ENCODE measurements at places on chromosomes 6 and 20.

DNA sequence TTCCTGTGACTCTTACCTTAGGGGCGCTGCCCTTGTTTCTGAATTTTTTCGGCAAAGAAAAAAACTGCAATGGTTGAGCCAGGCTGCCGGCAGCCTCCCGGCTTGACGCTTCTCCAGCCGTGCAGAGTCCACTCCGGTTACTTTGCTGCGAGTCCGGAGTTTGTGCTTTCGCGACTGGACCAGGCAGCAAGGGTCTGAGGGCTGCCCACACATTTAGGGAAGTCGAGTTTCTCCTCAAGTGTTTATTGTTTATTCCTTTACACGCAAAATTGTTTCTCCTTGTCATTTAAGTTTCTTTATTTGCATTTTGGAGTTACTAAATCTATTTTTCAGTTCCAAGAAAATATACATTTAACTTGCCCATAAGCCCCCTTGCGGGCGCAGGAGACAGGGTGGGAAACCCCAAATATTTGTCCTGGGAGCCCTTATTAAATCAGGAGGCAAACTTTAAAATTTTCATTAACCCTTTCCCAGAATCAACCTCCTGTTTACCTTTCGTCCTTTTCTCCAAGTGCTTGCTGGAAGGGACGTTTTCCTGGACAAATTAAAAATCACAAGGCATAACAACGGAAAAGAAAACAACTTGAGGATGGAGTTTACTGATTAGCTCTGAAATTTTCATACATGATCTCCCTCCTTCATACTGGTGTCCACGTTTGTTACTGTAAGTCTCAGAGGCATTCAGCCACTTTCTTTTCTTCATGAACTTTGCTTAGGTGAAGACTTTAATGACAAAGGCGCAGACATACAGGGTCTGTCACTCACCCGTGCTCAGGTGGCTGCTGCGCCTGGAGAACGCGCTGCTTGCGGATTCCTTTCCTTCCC lies 1.7 kb upstream of the PDE10A start:
- DNase-seq, result no peak

GRCh38 chr20:50277460-50278376 lies 87.1 kb downstream of the CEBPB start:
- no peak for DNase-seq

GRCh38 chr6:106736502-106736901 lies 107.1 kb downstream of the QRSL1 start:
- DNase-seq, result no peak

DNA sequence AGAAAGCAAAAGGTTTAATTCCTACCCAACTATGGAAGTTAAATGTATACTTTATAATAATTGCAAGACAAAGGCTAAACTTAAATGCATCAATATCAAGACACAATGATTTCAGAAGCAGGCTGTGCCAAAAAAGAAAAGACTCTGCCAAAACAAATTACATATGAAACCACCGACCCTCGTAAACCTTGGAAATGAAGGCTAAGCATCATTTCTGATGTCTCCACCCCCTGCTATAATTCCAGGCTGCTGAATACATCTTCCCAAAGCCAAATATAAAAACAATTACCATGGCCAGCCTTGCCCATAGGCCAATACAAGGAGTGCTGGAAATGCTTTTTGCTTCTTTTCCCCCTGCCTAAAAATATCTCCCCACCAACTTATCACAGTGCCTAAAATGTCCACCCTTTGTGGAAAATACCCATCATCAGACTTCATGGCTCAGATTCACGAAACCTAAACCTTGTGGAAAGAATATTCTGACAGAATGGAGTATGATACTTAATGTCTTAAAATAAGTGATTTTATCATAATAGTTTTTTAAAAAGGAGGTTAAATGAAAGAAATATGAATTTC lies 37.4 kb downstream of the RCAN2 start:
- no peak for DNase-seq

GRCh38 chr6:24093381-24093780 lies 32.6 kb upstream of the NRSN1 start:
- DNase-seq, result no peak

- DNase-seq, result no peak
Observed at GRCh38 chr20:20466341-20466879, 98.5 kb downstream of the INSM1 start.

GRCh38 chr20:33169176-33169794 lies 1.3 kb downstream of the BPIFA2 start:
- DNase-seq, result no peak

DNA sequence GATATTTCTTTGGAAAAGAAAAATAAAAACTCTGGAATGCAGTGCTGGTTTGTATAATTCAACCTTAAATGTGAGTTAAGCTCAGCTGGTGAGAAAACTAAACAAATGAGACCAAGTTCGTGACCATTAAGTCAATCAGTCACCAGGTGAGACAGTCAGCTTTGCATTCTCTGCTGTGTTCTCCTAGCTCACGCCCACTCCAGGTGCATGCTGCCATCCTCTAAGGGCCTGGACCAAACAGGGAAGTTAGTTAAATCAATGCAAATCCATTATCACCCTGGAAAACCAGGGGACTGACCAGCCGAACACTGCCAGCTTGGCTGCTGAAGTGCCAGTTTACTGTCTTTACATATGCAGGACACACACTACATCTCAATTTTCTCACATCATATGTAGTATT lies 7.2 kb downstream of the TPBG start:
- no peak for DNase-seq

DNA sequence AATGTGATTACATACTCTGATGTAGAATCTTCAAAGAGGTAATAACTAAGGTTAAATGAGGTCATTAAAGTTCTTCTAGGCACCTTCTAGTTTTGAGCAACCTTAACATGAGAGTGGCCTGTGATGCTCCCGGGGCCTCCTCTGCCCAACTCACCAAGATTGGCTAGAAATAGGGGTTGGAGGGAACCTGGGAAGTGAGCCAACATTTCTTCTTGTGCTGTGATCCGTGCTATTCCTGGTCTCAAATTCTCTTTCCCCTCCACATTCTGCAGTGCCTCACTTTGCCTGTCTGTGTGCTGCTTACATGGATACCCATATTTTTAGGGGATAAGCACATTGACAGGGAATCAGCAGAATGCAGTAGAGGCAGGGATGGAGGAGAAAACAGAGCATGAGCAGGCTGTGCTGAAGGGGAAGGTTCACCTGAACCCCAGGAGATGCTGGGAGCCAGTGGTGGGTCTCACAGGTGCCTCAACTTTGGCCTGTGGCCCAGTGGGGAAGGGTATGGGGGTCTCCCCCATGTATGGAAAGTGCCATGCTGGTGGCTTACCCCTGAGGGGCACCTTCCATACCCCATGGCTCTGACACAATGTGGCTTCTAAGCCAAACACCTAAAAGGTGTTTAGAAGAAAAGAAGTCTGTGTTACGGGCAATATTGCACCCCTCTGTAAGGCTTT lies 164.7 kb upstream of the CHD6 start:
- DNase-seq, result no peak

DNA sequence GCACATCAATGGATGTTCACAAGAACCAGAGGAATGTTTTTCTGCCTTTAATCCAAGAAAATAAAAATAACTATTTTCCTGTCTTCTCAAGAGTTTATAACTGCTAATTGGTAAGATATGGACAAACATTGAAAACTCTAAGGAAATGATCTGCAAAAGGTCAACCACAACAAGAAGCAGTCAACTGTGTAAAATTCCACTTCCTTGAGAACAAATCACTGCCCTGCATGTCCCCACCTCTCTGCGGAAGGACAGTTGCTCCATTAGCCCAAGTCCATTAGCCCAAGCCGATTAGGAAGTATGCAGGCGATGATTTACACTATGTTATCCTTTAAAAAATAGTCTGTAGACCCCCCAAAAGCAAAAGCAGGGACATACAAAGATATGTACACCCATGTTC lies 27.6 kb downstream of the SLC22A23 start:
- no peak for DNase-seq

GRCh38 chr20:41230136-41230535 lies 87.4 kb downstream of the ZHX3 start:
- no peak for DNase-seq

- no peak for DNase-seq
Observed at GRCh38 chr6:158539413-158539812, 20.5 kb upstream of the TMEM181 start.

DNA sequence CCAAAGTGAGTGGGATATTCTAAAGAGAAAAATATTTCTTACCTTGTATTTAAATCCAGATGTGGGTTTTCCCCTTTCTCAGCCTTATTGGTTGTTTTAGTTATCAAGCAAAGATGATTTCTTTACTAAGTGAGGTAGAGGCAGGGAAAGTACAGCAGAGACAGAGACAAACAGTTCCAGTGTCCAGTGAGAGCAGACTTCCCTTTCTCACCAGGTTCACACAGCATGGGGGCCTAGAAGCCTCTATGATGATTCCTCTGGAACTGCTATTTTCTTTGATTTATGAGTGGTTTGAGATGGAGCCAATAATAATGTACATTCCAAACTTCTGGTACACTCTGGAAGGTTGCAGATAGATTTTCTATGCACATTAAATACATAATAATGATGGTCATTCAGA lies 234.0 kb upstream of the MARCKS start:
- no peak for DNase-seq

GRCh38 chr6:39209911-39210310 lies 19.4 kb downstream of the KCNK5 start:
- DNase-seq, result no peak

DNA sequence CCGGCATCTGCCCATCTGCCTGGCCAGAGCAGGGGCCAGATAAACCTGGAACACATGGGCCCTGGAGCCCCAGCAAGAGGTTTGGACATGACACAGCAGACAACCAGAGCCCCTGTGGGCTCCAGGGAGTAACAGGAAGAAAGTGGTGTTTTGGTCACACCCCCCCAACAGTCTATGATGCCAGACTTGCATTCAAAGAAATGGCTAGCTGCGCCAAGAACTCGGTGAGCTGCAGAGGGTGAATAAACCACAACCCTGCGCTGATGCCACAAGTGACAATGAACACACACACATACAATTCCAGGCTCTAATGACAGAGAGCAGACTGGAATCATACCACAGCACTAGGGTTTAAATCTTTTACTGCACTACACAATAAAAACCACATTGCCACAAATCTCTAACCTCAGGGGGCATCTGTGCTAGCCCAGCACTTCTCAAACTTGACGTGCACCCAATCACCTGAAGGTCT lies 34.0 kb downstream of the TRERF1 start:
- DNase-seq, result no peak

DNA sequence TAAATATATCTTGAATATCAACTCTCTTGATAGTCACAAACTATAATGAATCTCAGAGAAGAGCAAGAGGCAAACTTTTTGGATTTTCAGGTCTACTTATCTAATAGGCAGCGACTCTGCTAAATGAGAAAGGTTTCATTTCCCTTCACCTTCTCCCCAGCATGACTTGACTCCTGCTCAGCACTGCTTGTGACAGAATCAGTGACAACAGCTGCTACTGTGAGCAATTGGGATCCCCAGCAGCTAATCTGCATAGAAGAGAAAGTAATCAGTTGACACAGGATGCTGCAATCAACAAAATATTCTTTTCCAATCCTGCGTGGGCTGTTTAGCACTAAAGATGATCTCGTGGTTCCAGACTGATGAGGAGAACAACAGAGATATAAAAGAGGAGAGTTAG lies 205.5 kb downstream of the MMUT start:
- no peak for DNase-seq

GRCh38 chr6:137494988-137495702 lies 951 bp upstream of the OLIG3 start:
- no peak for DNase-seq

- no peak for DNase-seq
Observed at GRCh38 chr6:8027965-8028651, 36.1 kb downstream of the BLOC1S5 start.

- DNase-seq, result no peak
Observed at GRCh38 chr6:130009146-130009545, 9.2 kb upstream of the L3MBTL3 start.

GRCh38 chr20:31570735-31571617 lies 34.1 kb upstream of the ID1 start:
- DNase-seq, result no peak

GRCh38 chr6:79971193-79971592 lies 23.8 kb upstream of the ELOVL4 start:
- DNase-seq, result no peak

DNA sequence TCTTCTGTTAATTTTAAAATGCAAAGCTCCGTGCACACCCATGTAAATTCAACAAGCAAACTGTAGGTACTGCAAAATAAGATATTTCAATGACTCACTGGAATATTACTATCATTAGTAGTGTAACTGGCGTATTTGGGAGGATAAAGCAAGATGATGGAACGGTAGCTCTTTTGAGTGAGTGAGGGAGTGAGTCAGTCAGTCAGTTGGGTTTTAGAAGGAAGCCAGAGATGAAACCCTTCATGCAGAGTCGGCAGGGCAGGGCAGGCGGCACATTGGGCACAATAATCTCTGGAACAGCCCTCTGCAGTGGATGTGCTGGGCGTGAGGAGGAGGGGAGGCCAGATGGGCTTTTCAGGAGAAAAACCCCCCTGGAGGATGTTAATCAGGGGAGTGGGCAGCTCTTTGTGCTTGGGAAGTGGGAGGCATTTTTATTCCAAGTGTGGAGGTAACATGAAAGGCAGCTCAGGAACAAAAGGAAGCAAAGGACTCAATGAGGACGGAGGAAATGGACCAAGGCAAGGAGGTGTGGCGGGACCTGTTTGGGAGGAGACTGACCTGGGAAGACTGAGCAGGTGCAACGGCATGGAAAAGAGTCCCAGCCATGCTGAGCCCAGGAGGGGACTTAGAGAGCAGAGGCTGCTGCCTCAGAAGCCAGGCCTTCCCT lies 171.2 kb downstream of the ZDHHC14 start:
- DNase-seq, result no peak

DNA sequence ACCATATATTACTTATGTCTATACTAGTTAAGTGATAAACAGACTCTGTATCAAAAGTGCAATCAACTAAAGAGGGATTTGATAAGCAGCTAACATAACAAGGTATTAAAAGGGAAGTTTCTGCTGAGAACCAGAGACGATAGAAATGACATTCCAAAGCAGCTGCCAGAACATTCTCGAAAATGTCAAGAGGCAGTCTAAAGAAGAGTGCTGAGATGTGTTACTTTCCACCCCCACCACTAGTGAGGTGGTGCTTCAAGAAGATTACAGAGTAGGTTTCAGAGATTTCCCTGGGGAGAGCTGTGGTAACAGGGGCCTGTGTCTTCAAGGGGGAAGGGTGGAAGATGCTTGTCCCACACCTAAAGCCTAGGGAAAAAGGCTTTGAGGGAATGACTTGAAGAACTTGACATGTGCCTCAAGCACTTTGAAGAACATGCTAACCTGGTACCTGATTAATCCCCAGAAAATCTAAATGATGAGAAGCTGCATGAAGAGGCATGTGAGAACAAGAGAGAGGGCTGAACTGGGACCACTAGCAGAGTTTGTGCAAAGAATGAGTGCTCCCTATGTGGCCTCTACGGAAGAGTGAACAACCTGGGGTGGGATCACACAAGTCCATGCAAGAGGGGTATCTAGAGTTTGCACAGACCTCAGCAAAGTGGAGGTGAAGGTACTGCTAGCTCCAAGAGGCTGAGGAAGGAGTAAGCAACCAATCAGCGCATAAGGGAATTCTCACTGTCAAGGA lies 5.0 kb downstream of the FAM184A start:
- no peak for DNase-seq

GRCh38 chr6:1028723-1029122 lies 283.2 kb upstream of the FOXQ1 start:
- no peak for DNase-seq

GRCh38 chr20:32626859-32627636 lies 41.9 kb upstream of the NOL4L start:
- no peak for DNase-seq
